MCF 10A (cell line): ENCODE measurements at places on chromosomes 12 and 14.

DNA sequence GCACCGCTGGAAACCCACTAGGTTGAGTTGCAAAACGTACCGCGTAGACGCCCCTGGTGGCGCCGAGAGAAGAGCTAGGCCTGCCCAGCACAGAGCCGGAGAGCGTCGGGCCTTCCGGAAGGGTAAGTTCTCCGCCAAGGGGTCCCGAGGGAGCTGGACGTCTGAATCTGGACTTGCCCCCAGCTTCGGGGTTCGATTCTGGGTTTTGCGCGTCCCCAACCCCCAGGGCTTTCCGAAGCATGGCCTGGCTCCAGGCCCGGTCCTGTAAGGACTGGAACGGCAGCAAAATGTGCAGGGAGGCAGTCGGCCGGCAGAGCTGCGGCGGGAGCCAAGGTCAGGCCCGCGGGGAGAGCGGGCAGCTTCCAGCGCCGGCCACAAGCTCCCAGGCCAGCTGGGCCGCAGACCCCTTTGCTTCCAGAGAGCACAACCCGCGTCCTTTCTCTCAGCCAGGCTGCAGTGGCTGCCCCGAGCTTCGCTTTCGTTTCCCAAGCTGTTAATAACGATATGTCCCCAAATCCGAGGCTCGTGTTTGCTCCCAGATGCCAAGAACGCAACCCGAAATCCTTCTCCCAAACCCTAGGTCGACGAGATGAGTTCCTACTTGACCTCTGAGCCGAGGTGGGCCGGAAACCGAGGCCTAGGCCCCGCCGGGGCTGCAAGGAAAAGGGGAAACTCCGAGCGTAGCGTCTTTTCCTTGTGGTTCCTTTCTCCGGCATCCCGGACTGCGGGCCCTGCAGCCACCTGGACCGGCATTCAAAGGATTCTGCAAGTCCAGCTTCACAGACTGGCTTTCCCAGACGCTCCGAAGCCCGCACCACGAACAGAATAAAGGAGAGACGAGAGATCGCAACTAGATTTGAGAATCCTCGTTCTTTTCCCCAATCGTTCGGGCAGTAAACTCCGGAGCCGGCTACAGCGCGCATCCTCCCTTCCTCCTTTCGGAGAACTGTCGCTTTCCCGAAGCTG lies 3.2 kb upstream of the TBX5 start:
- DNase-seq = no peak

GRCh38 chr14:40911141-40911540 lies 695.5 kb upstream of the LRFN5 start:
- no peak for DNase-seq

- DNase-seq = no peak
Measured at GRCh38 chr12:39369756-39370155, 73.2 kb downstream of the KIF21A start.

- DNase-seq = peak; percentile 58
Measured at GRCh38 chr12:130147875-130148596, 14.2 kb upstream of the FZD10 start.

- peak; percentile 43 for DNase-seq
Measured at GRCh38 chr14:45651890-45652289, 398.9 kb upstream of the MIS18BP1 start.
